Stimulated activated CD4-positive, alpha-beta T cell treated with anti-CD3 and anti-CD28 coated beads, TNF-alpha, amount 100 ng/mL, for 1 hour (primary cell): ENCODE measurements at places on chromosomes 7 and 10.

DNA sequence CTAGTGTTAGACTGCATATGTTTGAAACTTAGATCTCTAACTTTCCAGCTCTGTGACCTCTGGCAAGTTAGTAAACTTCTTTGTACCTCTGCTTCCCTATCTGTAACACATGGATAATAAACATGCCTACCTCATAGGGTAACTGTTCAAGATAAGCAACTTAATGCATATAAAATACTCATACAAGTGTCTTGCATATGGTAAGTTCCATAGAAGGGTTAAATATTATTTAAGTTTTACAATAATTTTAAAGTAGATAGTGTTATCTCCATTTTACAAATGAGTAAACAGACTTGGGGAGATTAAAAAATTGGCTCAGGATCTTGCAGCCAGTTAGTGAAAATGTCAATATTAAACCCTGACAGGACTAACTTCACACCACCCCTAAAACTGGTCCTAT lies 30.1 kb upstream of the CD36 start:
- DNase-seq = no peak

DNA sequence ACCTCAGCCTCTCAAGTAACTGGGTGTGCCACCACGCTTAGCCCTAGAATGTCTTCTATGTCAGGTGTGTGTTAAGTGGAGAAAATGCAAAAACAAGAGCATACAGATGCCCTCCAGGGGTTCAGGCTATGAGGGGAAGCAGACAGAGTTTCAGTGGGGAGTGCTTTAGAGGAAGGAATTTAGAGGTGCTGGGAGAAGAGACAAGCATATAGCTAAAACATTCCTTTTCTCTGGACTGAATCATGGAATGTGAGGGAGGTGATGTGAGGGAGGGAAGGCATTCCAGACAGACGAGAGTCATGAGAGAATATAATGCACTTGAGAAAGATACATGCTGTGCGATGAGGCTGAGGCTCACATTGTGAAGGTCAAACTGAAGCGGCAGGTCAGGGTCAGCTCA lies 6.6 kb upstream of the ZNF786 start:
- no peak for DNase-seq

DNA sequence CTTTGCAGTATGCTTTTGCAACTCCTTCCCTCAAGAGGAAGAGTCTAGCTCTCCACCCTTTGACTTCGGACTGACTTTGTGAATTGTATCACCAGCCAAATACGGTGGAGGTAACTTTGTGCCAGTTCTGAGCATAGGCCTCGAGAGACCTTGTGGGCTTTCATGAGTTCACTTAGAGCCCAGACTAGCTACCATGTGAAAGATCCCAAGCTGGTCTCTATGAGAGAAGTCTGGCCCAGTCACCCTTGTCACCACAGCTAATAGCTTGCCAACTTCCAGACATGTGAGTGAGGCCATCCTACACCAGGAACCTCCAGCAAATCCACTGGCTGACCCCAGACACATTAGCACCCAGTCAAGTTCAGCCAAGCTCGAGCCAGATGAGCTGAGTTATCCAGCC lies 72.2 kb upstream of the EXOC4 start:
- no peak for DNase-seq

GRCh38 chr7:130425796-130426195 lies 15.0 kb downstream of the CEP41 start:
- no peak for DNase-seq

DNA sequence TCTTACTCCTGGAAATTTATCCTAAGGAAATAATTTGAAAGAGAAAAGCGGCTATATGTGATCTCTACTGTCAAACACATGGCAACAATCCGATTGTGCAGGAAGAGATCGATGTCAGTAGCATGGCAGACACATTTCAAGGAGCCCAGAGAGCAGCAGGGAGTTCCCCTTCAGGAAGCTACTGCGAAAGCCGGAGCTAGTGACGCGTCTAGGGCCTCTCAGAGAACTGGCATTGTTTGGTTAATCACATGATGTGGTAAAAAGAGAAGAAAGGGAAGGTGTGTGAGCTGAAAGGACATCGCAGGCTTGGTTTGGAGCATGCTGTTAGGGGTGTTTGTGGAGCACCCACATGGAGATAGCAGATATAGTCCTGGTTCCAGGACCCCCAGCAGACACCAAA lies 74.9 kb downstream of the BEND7 start:
- DNase-seq = no peak

DNA sequence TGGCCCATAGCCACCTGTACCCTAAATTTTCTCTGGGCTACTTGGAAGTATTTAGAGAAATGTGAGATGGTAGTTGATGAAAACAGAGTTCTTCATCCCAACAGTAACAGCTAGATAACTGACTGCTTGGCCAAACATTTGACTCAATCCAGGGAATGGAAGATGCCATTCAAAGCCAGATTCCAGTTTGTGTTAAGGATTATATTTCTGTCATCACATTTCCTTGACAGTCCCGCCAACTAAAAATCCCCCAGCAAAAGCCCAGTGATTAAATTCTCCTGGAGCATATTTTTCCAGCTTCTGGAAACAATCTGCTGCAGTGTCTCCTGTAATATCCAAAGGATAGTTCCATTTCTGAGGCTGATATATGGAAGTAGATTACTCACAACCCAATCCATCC lies 45.4 kb upstream of the PTN start:
- DNase-seq = no peak

GRCh38 chr7:6680146-6680545 lies 26.6 kb downstream of the ZNF12 start:
- DNase-seq = no peak
